ENCODE measurements at places on chromosomes 2 and 18. TPM values are rescaled to one million over a fixed set of nuclear protein-coding genes. Genes with fewer than 3 reads are reported as not detected.

- no peak overlapping the region for H3K27ac ChIP-seq
- H3K27me3 ChIP-seq = no peaks in the 10 kb centered on the region
- no peak overlapping the region for H3K4me3 ChIP-seq
- H3K4me1 ChIP-seq = no peaks in the 10 kb centered on the region
Measured at GRCh38 chr2:15908371-15908770, 32.0 kb upstream of the MYCN start.

- no peak for DNase-seq
- no peak overlapping the region for H3K27ac ChIP-seq
- no peak overlapping the region for H3K4me3 ChIP-seq
- H3K4me1 ChIP-seq = peaks cover 4% of the 10 kb centered on the region
Measured at GRCh38 chr2:120939595-120940318, 204.1 kb downstream of the GLI2 start.

DNA sequence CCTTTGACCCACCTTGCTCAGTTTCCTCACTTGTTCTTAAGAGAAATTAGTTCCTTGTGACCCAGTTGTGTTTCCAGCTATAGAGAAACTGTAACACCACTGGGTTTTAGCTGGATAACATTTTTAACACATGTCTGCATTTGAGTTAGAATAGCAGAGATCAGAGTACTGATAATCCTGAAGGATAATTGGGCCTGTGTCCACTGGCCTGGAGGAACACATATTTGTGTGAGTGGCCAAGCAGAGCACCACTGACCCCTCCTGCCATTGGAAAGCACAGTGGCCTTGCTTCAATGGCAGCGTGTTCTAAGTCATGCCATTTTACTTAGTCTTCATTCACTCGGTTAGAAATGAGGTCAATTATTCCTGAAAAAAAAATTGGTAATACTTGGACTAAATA, 42.6 kb downstream of the PKP4 start:
- no peaks in the 10 kb centered on the region for H3K27me3 ChIP-seq
- no peaks in the 10 kb centered on the region for H3K36me3 ChIP-seq
- H3K27ac ChIP-seq = no peak overlapping the region
- no peak for DNase-seq

- H3K4me3 ChIP-seq = no peak overlapping the region
- no peak overlapping the region for H3K27ac ChIP-seq
- H3K27me3 ChIP-seq = no peaks in the 10 kb centered on the region
- peaks cover 14% of the 10 kb centered on the region for H3K4me1 ChIP-seq
Measured at GRCh38 chr2:47012189-47012588, 96.6 kb upstream of the MCFD2 start.

The SCN3A gene
- total RNA-seq = not detected
